ENCODE measurements at places on chromosomes 3 and 15.
A peak's percentile ranks its signal among the peaks of the same experiment; 100 is the strongest.

- no peak for DNase-seq
These were observed 87.3 kb upstream of the IGSF10 start for GRCh38 chr3:151548195-151548594.

- DNase-seq, result no peak
These were observed at the start of gene APH1B for GRCh38 chr15:63277038-63277892. TSS of gene APH1B (plus strand) at chr15:63277605. CDS start at chr15:63277624, 19 bp downstream.

DNA sequence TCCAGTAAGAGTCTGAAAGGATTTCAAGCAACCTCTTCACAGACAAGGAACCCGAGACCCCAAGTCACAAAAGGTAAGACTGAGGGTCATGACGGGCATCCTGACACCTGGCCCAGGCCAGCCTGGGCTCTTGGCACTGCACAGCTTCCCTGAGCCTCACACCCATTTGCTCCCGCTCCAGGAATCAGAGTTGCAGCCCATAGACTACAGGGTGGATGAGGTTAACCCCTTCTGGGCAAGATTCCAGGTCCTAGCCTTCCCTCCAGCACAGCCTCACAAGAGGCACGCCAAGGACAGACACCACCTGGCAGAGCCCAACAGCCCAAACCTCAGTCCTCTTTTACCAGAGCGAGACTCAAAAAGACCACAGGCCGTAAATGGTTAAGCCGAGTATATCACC is 36.2 kb downstream of the RBPMS2 start:
- DNase-seq, result no peak

GRCh38 chr3:189820365-189820720 is 189.2 kb downstream of the TP63 start:
- DNase-seq, result no peak

GRCh38 chr3:161349529-161350312 is 21.6 kb downstream of the SPTSSB start:
- peak; percentile 88 for DNase-seq

DNA sequence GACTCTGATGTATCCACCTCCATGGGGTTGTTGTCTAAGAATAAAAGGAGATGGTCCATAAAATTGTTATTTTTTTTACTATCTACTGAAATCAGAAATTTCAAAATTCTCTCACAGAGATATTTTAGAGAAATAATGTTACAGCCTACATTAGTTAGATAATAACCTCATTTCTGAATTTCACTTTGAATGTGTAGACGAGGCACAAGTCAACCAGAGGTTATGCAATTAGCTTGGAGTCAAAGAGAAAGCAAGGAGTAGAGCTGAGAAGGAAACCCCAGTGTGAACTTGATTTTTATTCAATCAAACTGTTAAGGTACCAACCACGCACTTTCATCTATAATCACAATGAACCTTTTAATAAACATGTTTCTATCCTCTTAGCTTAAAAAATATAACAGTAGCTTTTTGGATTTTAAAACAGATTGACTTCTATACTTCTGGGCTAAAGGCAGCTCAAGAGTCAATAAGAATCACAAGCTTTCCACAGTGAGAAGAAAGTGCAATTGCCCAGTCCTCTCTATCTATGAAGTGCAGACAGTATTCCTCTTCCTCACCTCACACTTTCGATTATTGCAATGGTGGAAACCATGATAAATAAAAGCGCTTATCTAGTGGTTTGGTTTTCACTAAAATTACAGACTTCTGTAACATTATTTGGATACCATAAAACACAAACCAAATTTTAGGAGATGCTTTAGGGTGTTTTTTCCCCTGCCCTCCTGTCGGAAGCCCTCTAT is 403.2 kb downstream of the ZBTB20 start:
- no peak for DNase-seq

DNA sequence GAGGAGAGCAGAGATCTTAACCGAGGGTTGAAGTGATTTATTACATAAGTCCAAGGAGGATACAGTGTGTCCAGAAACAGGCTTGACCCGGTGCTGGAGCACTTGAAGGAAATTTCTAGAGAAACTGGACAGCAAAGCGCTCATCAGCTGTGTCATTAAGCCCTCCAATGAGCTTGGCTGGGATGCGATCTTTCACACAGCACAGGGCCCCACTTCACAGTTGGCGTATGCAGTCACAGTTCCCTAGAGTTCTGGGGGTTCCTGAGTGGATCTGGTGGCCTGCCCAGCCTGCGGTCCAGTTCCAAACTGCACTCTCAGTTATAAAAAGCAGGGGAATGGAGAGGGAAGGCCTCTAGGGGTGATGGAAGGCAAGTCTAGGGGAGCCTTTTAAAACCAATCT is 13.6 kb downstream of the ST8SIA2 start:
- no peak for DNase-seq

- no peak for DNase-seq
These were observed 1.9 kb downstream of the COX17 start for GRCh38 chr3:119675188-119675874.

Data from non-pigmented ciliary epithelial cell (primary cell).